WERI-Rb-1 (cell line): ENCODE measurements at places on chromosomes 12 and 14.

DNA sequence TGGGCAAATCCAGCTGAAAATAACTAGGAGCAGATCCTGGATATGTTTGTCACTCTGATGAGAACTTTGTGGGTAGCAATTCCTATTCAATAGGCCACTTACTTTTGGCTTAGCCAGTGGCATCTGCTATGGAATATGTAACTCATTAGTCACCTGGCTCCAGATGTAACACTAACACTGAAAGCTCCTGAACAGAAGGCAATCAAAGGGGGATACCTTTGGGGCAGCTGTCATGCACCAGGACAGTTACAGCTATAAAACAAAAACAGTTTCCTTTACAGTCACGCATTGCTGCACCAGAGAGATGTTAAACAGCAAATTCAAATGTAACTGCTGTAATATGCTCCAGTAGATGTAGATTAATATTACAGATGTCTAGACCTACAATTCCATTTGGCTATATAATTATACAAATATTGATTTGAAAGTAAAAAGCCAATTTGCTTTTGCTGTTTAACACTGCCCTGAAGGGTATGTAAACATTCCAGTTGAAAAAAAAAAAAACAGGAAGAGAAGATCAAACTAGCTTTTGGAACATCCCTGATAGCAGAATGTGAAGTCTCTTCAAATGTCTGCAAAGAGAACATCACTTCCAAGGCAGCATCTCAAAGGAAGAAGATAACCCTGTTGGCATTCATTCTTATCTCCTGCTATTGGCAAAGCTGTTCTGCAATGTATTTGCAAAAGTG, 18.4 kb downstream of the RACGAP1 start:
- DNase-seq, result no peak

- DNase-seq, result no peak
These were observed 6.5 kb downstream of the PHLDA1 start for GRCh38 chr12:76024942-76025600.

DNA sequence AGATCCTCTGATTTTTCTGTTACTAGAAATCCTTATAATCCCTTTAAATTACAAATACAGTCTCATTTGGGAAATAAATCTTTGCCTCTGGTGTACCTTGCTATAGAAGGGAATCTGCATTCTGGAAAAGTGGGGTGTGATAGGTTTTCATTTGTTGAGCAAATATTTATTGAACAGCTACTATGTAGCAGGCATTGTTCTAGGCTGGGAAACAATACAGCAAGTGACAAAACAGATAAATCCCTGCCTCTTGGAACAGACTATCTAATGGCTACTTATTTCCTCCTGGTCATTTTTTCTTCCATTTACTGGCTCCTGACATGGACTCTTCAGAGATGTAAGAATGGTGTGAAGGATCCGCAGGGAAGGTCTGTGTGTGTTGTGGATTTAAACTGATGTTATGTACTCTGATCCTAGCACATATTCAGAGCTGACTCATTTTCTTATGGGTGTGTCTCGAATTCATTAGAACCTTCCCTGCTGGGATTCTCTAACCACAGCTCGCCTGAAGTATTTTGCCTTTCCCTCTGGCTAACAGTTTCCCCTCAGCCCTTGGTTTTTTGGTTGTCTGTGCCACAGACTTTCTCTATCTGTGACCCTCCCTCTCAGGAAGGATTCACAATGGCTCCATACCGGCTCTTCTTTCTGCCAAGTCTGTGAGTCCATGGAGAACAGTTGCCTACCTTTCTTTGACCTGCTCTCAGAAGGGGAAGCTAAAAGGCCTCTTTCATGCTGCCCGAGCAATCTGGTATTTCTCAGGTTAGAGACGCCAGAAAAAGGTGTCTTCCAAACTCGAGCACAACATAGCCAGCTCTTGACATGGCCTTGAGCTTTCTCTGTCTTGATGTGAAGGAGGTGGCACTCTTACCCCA, 53.7 kb downstream of the TMTC2 start:
- no peak for DNase-seq

DNA sequence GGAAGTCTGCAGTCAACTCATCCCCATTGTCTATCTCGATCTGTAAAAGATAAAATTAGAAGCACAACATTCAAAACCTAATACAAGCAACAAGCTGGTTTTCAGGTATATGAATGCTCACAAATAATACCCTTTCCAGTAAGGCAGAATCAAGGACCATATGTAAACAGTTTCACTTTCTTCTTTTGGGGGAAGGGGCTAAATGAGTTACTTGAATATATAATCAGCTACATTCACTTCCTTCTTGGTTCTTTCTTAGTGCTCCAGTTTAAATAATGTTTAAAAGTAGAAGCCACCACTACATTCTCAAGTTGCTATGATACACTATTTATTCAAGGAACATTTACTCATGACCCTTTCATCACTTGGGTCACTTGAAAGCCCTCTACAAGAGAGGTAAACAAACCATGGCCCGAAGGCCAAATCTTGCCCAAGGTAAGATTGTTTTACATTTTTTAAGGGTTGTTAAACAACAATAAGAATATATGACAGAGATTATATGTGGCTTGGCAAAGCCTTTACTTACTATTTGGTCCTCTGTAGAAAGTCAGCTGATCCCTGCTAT, 10.3 kb downstream of the TWF1 start:
- DNase-seq, result no peak

- DNase-seq, result no peak
These were observed 16.7 kb downstream of the SLCO1C1 start for GRCh38 chr12:20711846-20712245.

GRCh38 chr12:41108032-41108431, 80.1 kb upstream of the PDZRN4 start:
- no peak for DNase-seq

DNA sequence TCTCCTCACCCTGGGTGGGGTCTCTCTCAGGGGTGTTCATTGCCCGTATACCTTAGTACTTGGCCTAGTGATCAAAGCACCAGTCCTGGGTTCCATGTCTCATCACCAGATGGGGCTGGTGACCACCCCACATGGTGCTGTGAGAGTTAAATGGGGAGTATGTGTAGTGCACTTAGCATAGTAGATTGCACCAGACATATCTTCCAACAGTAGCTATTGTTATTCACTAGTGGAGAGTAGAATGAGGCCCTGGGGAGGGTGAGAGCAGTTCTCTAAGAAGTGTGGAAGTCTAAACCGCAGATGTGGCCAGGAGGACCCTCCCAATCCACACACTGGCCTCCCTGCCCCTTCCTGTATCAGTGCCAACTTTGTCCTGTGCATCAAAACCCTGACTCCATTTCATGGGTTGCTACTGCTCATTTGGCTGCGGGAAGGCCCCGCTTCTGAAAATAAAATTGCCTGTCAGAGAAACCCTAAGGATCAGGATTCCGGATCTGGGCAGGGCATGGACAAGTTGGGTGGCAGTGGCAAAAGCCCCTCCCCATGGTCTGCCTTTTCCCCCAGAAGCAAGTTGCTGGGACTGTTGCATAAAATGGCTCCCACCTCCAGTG, 4.4 kb downstream of the CD9 start:
- DNase-seq, result no peak

- DNase-seq, result peak; percentile 88
These were observed 48.7 kb downstream of the NEUROD4 start for GRCh38 chr12:55068416-55069010.

GRCh38 chr14:47270715-47271114, 404.7 kb downstream of the MDGA2 start:
- DNase-seq, result no peak
